ENCODE measurements at places on chromosomes 12 and 14. TPM values are rescaled to one million over a fixed set of nuclear protein-coding genes. Genes with fewer than 3 reads are reported as not detected.

DNA sequence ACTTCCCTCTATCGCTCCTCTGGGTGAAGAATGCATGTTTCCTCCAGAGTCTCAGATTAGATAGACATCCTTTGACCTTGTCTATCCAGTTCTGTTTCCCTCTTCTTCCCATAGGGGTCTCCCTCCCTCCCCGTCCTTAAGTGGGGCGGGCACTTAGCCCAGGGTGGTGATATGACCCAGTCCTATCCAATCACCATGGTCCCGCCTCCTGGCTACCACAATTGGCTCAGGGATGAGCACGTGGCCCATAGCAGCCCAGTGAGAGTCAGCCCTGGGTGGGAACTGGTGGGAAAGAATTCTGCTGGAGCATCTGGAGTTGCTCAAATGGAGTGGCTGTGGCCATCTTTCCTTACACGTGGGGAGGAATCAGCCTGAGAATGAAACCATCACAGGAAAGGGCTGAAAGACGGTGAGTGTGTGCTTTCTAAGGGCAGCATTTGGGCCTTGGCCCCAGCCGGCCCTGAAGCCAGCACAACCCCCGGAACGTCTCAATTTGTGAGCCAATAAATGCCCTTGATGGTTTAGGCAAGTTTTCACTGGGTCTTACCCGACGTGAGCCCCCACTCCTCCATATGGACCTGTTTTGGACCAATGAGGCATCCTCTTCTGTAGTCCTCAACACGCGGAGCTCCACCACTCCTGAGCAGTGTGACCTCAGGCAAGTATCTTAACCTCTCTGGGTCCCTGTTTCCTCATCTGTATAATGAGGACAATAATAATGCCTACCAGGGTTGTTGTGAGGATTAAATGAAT is 14.4 kb upstream of the MLXIP start:
- peak overlapping the region; percentile 54 for H3K27ac ChIP-seq
- peak; percentile 59 for DNase-seq
- peaks cover 4% of the 10 kb centered on the region for H3K27me3 ChIP-seq
- H3K4me3 ChIP-seq: peak overlapping the region; percentile 45
- peaks cover 7% of the 10 kb centered on the region for H3K36me3 ChIP-seq
- peaks cover 40% of the 10 kb centered on the region for H3K4me1 ChIP-seq

GRCh38 chr14:95346820-95347219 is 27.1 kb upstream of the CLMN start:
- no peak overlapping the region for H3K27ac ChIP-seq
- H3K4me1 ChIP-seq: no peaks in the 10 kb centered on the region
- H3K27me3 ChIP-seq: peaks cover 2% of the 10 kb centered on the region

GRCh38 chr14:82438436-82438835 is 904.8 kb upstream of the SEL1L start:
- no peaks in the 10 kb centered on the region for H3K4me1 ChIP-seq
- H3K27me3 ChIP-seq: no peaks in the 10 kb centered on the region
- no peak overlapping the region for H3K4me3 ChIP-seq
- no peak overlapping the region for H3K27ac ChIP-seq

GRCh38 chr12:50542448-50542847 is 37.7 kb downstream of the DIP2B start:
- no peak overlapping the region for H3K4me3 ChIP-seq
- peaks cover 23% of the 10 kb centered on the region for H3K4me1 ChIP-seq
- no peak overlapping the region for H3K27ac ChIP-seq
- no peak for DNase-seq
- H3K36me3 ChIP-seq: no peaks in the 10 kb centered on the region

DNA sequence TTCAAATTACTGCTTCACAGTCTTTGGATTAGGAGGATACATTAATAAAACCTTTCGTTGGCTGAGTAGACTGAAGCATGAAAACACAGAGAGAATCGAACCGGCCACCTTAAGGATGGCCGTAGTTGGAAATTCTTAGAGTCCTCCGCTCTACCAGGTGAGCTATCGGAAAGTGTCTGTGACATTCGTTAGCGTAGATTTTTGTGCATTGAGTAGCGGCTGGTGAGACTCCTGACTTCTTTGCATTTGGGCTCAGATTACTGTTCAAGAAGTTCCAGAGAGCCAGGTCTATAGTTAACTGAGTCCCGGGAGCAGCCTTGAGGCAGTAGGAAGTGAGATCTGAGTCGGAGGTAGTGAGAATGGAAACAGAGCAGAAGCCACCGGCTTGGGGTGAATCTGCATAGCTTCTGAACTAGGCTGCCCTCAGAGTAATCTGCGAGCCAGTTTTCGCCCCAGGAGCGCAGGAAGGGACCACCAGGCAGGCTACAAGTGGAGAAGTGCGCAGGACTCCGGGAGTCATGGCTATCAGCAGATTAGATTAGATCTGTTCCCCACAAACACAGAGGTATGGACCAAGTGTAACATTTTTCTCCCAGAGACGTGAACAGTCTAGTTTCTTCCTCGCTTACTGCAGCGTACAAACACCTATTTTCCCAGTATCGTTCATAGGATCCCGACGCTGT is 11.0 kb downstream of the OR6S1 start:
- DNase-seq: no peak
- peaks cover 97% of the 10 kb centered on the region for H3K27me3 ChIP-seq
- peak overlapping the region; percentile 82 for H3K4me3 ChIP-seq
- H3K36me3 ChIP-seq: peaks cover 9% of the 10 kb centered on the region
- peaks cover 48% of the 10 kb centered on the region for H3K4me1 ChIP-seq

DNA sequence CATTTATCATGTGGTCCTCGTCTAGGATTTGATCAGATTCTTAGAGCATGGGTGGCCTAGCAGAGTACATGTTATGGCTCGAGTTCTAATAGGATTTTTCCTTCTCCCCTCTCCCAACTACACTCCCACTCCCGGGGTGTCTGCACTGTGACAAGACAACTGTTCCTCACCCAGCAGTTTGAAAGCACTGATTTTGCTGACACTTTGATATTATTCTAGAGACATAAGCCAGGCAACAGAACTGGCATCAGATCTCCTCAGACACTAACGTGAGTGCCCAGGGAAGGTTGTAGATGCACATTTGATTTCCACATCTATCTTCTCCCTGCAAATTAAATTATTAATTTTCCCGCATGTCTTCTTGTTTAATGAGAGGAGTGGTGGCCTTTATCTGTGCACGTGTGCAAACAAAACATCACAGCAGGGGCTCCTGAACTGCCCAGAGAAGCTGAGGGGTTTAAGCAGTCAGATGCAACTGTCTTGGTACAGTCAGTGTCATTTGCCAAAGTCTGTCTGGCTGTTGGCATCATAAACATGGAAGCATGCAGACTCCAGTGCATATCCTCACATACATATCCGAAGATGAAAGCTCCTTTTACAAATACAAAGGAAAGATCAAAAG is 491.8 kb downstream of the NPAS3 start:
- peak overlapping the region; percentile 70 for H3K27ac ChIP-seq

DNA sequence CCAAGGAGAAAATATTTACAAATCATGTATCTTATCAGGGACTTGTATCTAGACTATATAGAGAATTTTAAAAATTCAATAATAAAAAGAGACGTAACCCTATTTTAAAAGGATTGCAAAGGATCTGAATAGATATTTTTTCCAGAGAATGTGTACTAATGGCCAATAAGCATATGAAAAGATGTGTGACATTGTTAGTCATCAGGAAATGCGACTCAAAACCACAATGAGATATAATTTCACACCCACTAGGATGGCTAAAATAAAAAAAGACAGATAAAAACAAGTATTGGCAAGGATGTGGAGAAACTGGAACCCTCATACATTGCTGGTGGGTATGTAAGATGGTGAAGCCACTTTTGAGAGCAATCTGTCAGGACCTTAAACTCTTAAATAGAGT is 141.9 kb upstream of the BMP4 start:
- H3K36me3 ChIP-seq: peaks cover 2% of the 10 kb centered on the region
- no peaks in the 10 kb centered on the region for H3K27me3 ChIP-seq
- no peak for DNase-seq
- no peak overlapping the region for H3K4me3 ChIP-seq
- no peaks in the 10 kb centered on the region for H3K4me1 ChIP-seq

DNA sequence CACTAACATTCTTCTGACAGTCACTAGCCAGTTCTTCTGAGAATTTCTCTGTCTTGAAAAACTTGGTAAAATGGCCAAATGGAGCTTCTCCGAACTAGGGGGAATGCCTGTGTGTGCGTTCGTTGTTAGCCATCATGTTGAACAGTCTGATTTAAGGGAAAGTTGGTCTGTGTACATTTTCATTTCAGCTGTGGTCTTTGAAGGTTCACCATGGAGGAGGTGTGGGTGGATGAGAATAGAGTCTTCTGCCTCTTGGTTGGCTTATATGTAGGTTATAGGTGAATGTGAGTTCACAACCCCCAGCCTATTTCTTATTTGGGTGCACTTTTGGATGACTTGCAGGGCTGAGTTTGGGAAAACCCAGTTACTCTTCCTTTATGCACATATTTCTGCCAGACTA is 12.9 kb downstream of the ETV6 start:
- no peak overlapping the region for H3K4me3 ChIP-seq
- peaks cover 37% of the 10 kb centered on the region for H3K4me1 ChIP-seq
- no peak overlapping the region for H3K27ac ChIP-seq
- peaks cover 12% of the 10 kb centered on the region for H3K36me3 ChIP-seq
- no peak for DNase-seq

- H3K27ac ChIP-seq: no peak overlapping the region
- H3K36me3 ChIP-seq: peaks cover 31% of the 10 kb centered on the region
- DNase-seq: no peak
- H3K4me3 ChIP-seq: no peak overlapping the region
- H3K4me1 ChIP-seq: no peaks in the 10 kb centered on the region
These were observed 14.8 kb downstream of the SNW1 start for GRCh38 chr14:77746064-77746702.

DNA sequence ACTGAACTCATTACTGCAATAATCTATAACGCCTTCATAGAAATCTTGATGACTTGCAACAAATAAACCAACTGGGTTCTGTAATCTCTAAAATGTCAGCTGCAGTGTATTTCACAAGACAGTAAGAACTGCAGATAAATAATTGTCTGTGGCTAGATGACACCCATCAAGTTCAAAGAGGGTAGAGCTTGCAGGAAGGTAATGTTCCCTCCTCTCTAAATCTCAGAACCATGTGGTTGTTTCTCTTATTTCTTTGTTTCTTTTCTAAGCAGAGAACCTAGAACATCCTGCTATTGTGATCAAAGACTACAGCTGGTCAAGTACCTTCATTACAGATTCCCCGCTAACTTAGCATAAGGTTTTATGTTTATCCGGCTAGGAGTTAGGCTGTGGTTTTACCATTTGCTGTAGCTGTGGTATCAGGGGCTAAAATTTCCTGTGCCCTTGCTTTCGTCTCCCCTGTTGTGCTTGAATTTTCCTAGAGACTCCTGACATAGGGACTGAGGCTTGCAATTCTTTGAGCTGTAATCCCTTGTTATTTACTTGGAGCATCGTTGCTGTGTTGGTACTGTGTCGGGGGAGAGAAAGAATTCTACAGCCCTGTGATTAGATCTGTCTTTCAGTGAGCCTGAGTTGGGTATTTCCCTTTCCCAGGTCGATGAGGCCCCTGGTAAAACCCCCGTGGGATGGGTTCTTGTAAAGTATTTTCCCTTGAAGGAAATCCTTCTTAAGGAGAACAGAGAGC is 253.1 kb upstream of the BTG1 start:
- H3K36me3 ChIP-seq: peaks cover 12% of the 10 kb centered on the region
- H3K4me3 ChIP-seq: no peak overlapping the region
- H3K27ac ChIP-seq: peak overlapping the region; percentile 47
- no peak for DNase-seq

DNA sequence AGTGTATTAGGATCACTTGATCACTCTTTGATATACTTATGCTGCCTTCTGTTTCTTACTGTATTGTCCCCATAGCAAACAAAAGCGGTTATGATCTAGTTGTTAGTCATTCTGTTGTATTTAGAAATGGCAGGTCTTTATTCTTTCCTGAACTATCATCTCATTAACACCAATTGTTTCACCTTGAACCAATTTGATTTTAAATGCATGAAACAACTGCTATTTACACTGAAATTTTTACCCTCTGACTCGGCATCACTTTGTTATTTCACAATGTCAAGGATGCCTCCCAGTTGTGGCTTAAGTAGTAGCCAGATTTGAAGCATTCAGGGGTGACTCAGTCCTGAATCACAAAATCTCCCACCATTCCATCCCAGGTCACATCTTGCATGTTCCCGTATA is 303.5 kb downstream of the EGLN3 start:
- H3K36me3 ChIP-seq: no peaks in the 10 kb centered on the region
- H3K4me1 ChIP-seq: peaks cover 41% of the 10 kb centered on the region

DNA sequence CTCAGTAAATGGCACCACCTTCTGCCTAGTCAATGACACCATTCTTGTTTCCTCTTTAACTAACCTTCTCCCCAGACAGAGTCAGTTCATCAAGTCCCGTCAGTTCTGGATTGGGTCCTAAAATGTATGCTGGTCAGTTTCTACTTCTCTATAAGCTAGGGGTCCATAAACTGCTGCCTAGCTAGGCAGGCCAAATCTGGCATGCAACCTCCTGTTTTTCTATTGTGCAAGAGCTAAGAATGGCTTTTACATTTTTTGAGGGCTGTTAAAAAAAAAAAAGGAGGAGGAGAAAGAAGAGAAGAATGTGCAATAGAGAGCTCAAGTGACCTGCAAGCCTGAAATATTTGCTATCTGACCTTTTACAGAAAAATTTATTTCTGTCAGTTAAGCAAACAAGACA is 6.4 kb upstream of the TMED10 start:
- H3K4me1 ChIP-seq: no peaks in the 10 kb centered on the region
- no peaks in the 10 kb centered on the region for H3K36me3 ChIP-seq
- no peak overlapping the region for H3K4me3 ChIP-seq
- H3K27me3 ChIP-seq: peaks cover 33% of the 10 kb centered on the region

- no peak for DNase-seq
- no peak overlapping the region for H3K4me3 ChIP-seq
- H3K36me3 ChIP-seq: peaks cover 34% of the 10 kb centered on the region
- no peaks in the 10 kb centered on the region for H3K27me3 ChIP-seq
- H3K27ac ChIP-seq: no peak overlapping the region
These were observed 35.1 kb downstream of the PARP11 start for GRCh38 chr12:3838076-3838475.

GRCh38 chr14:104844306-104845032 is 20.6 kb upstream of the CEP170B start:
- H3K27me3 ChIP-seq: peaks cover 91% of the 10 kb centered on the region
- H3K27ac ChIP-seq: no peak overlapping the region
- H3K36me3 ChIP-seq: no peaks in the 10 kb centered on the region
- peaks cover 4% of the 10 kb centered on the region for H3K4me1 ChIP-seq

GRCh38 chr12:24232531-24232930 is 283.1 kb upstream of the SOX5 start:
- H3K27ac ChIP-seq: peak overlapping the region; percentile 14
- H3K36me3 ChIP-seq: peaks cover 4% of the 10 kb centered on the region
- peaks cover 45% of the 10 kb centered on the region for H3K4me1 ChIP-seq
- H3K4me3 ChIP-seq: no peak overlapping the region
- no peak for DNase-seq
- no peaks in the 10 kb centered on the region for H3K27me3 ChIP-seq

GRCh38 chr12:124863416-124864325 is at the start of gene SCARB1:
Gene SCARB1 (minus strand): TSS chr12:124863864. CDS start chr12:124863720, 144 bp downstream.
- DNase-seq: peak; percentile 78
- peaks cover 9% of the 10 kb centered on the region for H3K27me3 ChIP-seq
- peaks cover 41% of the 10 kb centered on the region for H3K4me1 ChIP-seq
- peak within 1 kb of the TSS; percentile 83 for H3K27ac ChIP-seq
- H3K36me3 ChIP-seq: peaks cover 3% of the 10 kb centered on the region

- H3K4me1 ChIP-seq: no peaks in the 10 kb centered on the region
- H3K36me3 ChIP-seq: no peaks in the 10 kb centered on the region
- H3K27me3 ChIP-seq: peaks cover 5% of the 10 kb centered on the region
- DNase-seq: no peak
These were observed 44.1 kb downstream of the FOS start for GRCh38 chr14:75322746-75323145.

SLC10A1 gene
- not detected for total RNA-seq

PDE3A gene
- total RNA-seq: 2.4 TPM

IQSEC3 gene
- 1.1 TPM for total RNA-seq

PPP1R1A gene
- total RNA-seq: 9.1 TPM

GLIPR1L2 gene
- total RNA-seq: 0.40 TPM

ESPL1 gene
- 65.8 TPM for total RNA-seq

LMNTD1 gene
- total RNA-seq: not detected

SLC7A8 gene
- 9.4 TPM for total RNA-seq

All from neural crest cell (in vitro differentiated cells).